ENCODE measurements at places on chromosomes 3 and 15.

DNA sequence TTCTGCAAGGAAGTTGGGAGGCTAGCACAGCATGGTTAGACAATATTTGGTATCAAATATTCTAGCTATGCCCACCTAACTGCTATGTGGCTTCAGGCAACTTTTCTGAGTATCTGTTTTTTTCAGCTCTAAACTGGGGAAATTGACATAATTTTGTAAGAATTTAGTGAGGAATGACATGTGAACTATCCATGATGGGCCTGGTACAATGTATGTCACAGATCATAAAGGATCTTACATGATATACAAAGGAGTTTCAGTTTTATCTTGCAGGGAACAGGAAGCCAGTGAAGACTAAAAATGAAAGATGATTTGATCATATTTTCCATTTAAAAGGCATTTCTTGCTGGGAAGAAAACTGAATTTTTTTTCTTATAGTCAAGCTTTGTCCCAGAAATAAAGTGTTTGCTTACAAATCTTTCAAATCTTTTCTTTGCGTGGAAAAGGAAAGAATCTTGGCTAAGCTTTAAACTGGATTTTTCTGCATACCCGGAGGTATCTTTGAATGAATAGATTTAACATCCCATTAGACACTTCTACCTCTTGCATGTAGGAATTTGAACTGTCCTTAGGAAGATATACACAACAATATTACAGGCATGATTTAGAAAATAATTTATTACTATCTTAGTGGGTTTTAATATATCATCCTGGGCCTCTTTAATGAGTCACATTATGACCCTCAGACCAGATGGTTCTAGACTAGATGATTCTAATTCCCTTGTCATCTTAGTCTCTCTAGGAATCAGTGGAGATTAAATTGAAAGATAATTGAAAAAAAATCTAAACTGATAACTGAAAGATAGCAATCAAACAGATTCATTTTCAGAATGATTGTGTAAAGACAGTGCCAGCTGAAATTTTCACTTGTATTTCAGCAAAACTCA, 436.0 kb upstream of the THBS1 start:
- DNase-seq: no peak

- no peak for DNase-seq
These were observed 213.2 kb upstream of the DCBLD2 start for GRCh38 chr3:99114565-99115291.

DNA sequence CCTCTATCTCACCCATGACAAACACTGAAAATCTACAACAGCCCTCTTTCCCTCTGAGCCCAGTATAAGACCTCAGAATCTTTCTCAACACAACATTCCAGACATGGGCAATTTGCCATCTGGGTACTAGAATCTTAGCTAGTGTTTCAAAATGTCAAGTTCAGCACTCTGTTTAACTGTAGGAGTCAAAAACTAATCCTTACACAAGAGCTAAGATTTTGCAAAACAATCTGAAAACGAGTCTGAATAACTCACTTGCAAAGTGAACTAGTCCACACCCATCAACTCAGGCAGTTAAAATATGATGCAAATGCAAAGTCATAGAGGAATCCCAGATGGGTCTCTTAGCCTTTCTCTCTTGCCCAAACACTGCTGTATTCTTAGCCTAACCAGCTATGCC, 67.8 kb downstream of the GPR176 start:
- no peak for DNase-seq

DNA sequence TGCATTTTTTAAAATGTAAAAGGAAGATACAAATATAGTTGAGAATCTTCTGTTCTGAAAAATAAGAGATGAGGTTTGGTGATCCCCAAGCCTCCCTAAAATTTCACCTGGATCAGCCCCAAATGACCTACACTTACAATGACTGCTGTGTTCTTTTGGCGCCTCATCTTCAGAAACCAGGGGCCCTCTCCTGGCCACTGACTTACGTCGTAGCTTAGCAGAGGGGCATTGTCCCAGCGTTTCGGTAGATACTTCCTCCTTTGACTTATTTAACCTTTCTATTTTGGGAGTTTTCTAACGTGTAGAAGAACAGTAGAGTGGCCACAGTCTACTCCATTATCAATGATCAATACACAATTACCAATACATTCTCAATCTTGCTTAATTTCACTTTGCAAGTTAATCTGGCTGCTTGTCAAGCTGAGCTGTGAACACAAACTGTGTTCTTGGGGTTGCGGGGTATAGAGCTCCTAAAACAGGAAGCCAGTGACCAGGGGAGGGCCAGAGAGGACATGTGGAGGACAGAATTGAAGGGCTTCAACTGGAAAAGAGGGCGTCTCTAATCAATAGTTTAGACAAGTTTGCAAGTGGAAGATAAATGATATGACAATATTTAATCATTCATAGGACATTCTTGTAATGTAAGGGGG, 419.5 kb downstream of the LPP start:
- no peak for DNase-seq

DNA sequence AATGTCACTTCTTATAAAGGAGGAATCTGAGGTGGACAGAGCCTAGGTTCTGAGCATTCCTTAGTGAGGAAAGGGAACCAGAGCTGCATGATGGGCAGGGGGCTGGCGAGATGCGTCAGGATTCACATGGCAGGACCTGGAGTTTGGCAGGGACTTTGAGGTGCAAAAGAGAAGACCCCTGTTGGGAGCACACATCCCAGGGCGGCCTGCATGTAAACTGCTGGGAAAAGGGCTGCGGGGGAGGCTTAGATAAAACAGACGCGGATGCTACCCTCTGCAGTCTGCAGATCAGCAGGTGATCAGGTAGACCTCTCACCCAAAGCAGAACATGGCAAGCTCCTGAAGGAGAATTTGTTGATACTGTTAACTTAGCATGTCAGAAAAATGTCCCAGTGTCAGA, 168.4 kb downstream of the VGLL4 start:
- DNase-seq: no peak

GRCh38 chr3:114133947-114134346, 44.9 kb downstream of the DRD3 start:
- DNase-seq: no peak

DNA sequence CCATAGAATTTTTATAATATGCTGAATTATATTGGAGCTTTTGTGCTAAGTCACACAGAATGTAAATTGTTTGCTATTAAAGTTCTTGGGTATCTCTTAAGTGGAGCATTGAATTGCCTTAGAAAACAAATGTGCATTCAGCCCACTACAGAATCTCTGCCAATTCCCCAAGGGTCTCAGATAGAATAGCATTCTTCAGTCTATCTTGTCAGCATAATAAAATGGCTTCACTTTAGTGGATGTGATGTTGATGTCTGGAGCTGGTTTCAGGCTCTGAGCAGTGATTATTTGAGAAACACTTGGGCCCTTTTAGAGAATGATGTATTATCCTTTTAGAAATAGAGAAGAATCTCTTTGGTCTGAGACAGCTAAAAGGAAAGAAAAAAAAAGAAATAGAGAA, 45.2 kb downstream of the LRCH3 start:
- no peak for DNase-seq

GRCh38 chr15:43105077-43105736, 631 bp downstream of the UBR1 start:
- DNase-seq: peak; percentile 28

DNA sequence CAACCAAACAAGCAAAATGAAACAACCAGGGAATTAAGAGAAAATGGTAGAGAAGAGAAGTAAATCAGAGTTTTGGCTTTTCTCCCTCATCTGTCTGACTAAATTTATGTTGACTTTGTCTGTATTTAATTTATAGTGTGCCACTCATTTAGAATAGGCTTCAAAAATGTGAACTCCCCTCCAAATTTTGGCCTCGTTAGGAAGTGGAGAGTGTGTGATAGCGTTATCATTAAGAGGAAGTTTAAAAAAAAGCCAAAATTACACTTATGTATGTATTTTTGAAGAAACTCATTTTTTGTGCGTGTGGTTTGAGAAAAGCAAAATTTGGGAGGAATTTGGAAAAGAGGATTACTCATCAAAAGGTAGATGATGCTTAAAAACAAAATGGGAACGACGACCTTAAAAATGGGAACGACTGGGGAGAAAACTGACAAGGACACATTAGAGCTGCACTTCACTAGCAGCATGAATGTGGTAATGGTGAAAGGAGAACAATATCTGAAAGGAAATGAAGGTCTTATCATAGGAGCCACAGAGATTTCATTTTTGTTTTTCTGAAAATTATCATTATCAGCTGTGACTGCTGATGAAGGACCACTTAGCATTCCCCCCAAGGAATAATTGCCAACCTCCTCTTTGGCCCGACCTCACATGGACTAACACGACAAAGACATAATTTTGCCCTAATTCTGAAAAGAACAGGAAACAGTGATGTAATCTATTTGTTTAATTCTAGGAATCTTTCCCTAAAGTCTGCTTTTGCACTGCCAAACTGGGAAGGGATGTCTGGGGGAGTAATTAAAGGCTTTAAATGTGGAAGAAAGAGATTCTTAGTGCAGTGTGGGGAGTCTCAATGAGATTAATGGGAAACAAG, 163.2 kb upstream of the P2RY1 start:
- no peak for DNase-seq
